Uterus (tissue), 4 donors: ENCODE measurements at places on chromosomes 7 and 10. TPM values are rescaled to one million over a fixed set of nuclear protein-coding genes. Genes with fewer than 3 reads are reported as not detected.

The NET1 gene
- 59.7 TPM for total RNA-seq

The LAMB4 gene
- not detected for total RNA-seq

The CPN1 gene
- total RNA-seq = not detected

The CPED1 gene
- 67.4 TPM for total RNA-seq

The ADAM12 gene
- total RNA-seq = 60.8 TPM

The TNS3 gene
- 62.7 TPM for total RNA-seq

The ADARB2 gene
- total RNA-seq = 0.76 TPM

The FGF8 gene
- not detected for total RNA-seq

The CDK5 gene
- 3.0 TPM for total RNA-seq

The SEC31B gene
- 19.0 TPM for total RNA-seq

The OPN4 gene
- not detected for total RNA-seq

The SPACDR gene
- total RNA-seq = 1.4 TPM

The CLDN3 gene
- not detected for total RNA-seq

The JCAD gene
- 51.0 TPM for total RNA-seq

The ITIH5 gene
- total RNA-seq = 8.4 TPM

The FFAR4 gene
- not detected for total RNA-seq

The ATRNL1 gene
- total RNA-seq = 193 TPM

The PRSS2 gene
- not detected for total RNA-seq

The PPP1R17 gene
- not detected for total RNA-seq

The OR2A7 gene
- not detected for total RNA-seq

The ZNF736 gene
- total RNA-seq = 28.7 TPM

The PCLO gene
- 0.29 TPM for total RNA-seq

The CPA4 gene
- total RNA-seq = not detected

The ZPBP gene
- 0.62 TPM for total RNA-seq

The MRLN gene
- not detected for total RNA-seq

The CASTOR2 gene
- total RNA-seq = 11.9 TPM

The PNLIPRP3 gene
- not detected for total RNA-seq

The FZD8 gene
- 2.6 TPM for total RNA-seq

The RAPGEF5 gene
- 124 TPM for total RNA-seq

The GPR37 gene
- total RNA-seq = 0.59 TPM

The OR2A12 gene
- not detected for total RNA-seq

The STRIP2 gene
- 2.2 TPM for total RNA-seq

The MORN4 gene
- 3.1 TPM for total RNA-seq

The IGFBP3 gene
- total RNA-seq = 345 TPM

The ASB10 gene
- total RNA-seq = not detected

The LIPM gene
- not detected for total RNA-seq

The AGBL3 gene
- total RNA-seq = 12.5 TPM

The TFEC gene
- total RNA-seq = 0.59 TPM
